ENCODE measurements at places on chromosomes 16 and 17.

DNA sequence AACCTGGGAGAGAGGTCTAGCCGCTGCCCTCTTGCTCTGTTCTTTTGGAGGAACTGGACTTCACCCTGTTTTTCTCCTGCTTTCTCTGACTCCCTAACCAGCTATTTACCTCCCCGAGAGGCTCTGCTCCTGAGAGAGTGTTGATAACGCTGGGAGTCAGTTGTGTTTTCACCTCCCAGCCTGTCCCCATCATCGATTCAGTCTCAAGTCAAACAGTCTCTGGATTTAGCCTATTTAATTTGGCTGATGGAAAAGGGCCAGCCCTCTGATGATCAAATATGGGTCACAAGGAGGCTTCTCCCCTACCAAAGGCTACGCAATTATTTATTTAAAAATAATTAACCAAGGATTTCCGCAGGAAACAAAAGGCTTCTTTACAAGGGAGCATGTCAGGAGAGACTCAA is 31.8 kb downstream of the HNF1B start:
- DNase-seq = no peak

DNA sequence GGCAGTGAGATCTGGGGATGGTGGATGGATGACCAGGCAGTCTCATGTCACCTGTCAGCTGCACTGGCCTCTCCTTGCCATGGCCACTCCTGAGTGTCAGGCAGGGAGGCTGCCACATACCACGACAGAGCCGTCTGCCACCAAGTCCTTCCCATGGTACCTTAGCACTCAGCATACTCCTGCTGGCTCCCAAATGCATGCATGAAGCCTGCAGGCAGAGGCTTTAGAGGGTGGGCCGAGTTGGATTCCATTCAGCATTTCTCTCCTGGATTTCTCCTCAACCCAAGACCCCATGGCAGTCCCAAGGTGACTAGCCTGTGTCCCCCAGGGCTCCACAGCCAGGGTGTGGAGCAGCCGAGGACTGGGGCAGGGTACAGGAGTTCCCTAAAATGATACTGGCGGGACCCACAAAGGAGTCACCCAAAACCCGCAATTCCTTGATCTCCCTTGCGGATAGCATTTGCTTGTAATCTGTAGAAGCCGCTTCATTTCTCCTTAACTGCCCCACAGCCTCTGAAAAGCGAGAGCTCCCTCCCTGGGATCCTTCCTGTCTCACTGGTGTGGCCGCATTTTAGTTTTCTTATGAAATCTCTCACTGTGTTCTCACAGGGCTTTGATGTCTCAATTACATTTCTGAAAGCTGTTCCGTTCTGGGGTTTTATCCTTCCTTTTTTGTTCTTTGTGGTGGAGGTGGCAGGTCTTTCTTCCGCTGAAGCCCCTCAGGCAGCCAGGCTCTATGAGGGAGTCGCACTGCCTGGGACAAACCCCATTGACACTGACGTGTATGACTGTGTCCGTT is 141.4 kb downstream of the SOCS1 start:
- DNase-seq = no peak

DNA sequence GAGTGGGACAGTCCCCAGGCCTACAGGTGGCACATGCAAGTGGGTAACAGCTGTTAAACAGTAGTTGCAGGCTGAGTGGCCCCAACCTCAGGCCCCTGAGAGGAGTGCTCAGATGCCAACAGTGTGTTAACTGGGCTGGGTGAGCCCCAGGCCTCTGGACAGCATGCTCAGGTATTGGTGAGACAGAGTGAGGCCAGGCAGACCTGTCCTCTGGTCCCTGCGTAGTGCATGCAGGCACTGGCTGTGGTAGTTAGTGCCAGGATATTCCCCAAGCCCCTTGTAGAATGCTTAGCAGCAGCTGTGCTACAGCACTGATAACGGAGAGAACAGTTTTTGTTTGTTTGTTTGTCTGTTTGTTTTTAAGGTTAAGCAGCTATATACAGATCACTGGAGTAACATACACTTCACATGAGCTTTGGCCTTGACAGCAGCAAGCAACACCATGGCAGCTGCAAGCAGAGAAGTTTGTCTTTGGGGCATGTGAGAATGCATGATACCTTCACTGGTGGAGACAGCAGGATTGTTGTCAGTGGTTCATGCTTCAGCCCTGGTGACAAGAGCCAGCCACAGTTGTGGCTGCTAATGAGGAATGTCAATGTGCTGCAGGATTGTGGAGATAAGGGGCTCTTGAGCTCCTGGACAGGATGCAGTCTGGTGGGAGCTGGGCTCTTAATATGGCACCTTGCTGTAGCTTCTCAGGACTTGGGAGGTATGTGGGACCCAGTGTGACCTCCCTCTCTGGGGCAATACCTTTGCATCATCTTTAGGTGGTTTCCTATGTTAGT is 614.4 kb downstream of the CDH11 start:
- no peak for DNase-seq

GRCh38 chr17:55354941-55355340 is 66.7 kb downstream of the MMD start:
- no peak for DNase-seq

GRCh38 chr17:78641243-78641642 is 64.0 kb upstream of the DNAH17 start:
- no peak for DNase-seq

DNA sequence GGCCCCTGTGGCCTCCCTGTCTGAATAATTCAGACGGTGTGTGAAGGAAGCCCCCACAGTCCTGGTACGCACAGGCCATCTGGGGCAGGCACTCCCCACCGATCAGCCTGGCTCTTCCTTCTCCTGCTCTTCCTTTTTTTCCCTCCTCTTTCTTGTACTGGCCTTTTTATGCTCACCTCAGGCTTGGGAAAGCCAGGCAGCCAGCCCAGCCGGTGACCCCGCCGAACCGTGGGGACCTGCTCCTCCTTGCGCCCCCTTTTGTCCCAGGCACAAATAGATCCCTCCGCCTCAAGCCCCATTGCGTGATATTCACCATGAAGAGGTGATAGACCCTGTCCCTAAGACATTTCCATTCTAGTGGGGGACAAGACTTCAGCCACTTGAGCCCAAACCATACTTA is 80.2 kb upstream of the BRD7 start:
- no peak for DNase-seq

GRCh38 chr17:83046448-83047181 is 32.8 kb upstream of the METRNL start:
- DNase-seq = no peak

- no peak for DNase-seq
Observed at GRCh38 chr17:65751263-65751662, 189.8 kb upstream of the AXIN2 start.

Data from activated CD4-positive, alpha-beta T cell treated with anti-CD3 and anti-CD28 coated beads for 24 hours (primary cell).